ENCODE measurements at places on chromosomes 2 and 18.

- no peak for DNase-seq
These were observed 454.3 kb upstream of the MEX3C start for GRCh38 chr18:51651761-51652160.

GRCh38 chr2:19158896-19159295, 199.5 kb downstream of the OSR1 start:
- DNase-seq, result no peak

GRCh38 chr2:152307863-152308262, 27.1 kb upstream of the FMNL2 start:
- DNase-seq, result no peak

GRCh38 chr2:84212611-84213314, 246.3 kb downstream of the SUCLG1 start:
- no peak for DNase-seq

DNA sequence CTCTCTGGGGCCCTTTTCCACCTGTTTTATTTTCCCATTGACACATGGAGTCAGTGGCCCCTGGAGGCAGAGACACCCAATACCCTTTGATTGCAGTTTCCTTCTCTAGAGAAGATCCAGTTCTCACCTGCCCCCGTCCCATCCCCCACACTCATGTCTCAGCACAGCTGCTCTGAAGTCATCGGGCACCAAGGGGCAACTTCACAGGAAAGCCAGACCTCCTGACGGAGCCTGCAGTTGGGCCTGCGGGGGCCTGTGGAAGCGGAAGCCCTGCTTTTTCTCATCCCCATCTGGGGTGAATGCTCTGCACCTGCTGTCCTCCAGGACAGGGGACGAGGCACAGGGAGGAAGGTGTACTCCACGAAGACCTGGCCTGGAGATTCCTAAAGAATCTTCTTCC, 308.3 kb upstream of the EPAS1 start:
- DNase-seq, result no peak

DNA sequence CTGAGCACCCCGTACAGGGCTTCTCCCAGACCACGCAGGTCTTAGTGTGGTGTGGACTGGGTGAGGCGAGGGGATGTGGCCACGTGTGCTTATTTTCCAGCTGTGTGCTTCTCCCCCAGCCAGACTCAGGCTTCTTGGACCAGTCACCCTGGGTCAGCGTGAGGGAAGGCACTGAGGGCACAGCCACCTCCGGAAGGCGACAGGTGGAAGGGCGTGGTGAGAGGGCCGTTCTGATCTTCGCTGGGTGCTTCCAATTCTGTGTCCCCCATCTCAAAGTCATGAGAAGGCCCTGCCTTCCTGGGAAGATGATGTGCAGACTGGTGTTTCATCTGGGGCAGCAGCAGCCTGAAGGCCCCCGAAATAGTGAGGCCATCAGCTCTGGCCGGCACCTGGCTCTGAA, 169.7 kb upstream of the MYCN start:
- no peak for DNase-seq

DNA sequence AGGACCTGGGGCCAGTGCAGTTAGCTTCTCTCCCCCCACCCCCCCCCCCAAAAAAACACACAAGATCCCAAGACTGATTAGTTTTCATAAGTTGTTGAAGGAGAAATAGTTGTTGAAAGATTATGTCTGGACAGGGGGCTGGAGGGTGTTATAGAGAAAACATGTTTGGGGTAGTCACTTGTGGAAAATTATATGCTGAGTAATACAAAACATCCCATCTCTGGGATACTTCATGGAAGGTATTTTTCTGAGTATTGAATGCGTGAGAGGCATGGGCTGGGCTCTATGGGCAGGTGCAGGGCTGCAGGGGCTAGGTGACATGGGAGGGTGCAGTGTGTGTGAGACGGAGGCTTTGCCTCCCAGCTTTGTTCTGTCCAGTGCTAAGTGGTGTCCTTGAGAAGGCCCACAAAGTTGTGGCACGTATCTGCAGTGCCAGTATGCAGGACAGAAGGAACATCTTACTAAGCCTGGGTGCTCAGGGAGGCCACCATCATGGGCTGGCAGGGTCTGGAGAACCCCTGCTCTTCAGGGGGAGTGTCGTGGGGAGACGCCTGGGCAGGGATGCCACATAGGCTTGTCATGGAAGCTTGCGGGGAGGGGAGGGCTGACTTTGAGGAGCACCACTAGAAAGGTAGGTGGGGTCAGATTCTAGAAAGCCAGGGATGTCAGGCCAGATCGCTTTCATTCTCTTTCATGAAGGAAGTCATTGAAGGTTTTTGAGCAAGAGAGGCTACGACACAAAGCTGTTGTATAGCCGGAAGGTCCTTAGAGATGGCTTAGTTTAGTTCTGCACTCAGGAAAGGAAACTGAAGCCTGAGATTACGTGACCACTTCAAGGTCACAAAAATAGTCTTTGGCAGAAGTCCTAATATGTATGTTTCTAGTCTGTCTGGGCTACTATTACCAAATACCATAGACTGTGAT, 232.0 kb downstream of the LDLRAD4 start:
- peak; percentile 5 for DNase-seq

DNA sequence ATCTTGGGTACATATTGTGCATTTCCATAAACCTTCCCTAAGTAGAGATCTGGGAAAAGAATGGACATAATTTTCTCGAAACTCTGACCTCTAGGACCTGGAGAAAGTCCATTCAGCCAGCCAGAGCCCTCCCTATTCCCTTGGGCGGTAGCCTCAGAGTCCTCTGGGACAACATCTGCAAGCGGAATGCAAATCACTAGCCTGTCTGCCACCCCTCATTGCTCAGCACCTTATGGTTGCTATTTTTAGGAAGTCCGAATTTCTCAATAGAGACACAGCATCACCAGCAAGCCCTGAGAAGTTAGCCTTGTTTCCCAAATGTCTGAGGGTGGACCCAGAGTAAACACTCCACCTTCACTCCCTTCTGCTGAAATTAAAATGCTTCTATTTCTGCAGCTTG, 17.6 kb upstream of the CD28 start:
- no peak for DNase-seq

DNA sequence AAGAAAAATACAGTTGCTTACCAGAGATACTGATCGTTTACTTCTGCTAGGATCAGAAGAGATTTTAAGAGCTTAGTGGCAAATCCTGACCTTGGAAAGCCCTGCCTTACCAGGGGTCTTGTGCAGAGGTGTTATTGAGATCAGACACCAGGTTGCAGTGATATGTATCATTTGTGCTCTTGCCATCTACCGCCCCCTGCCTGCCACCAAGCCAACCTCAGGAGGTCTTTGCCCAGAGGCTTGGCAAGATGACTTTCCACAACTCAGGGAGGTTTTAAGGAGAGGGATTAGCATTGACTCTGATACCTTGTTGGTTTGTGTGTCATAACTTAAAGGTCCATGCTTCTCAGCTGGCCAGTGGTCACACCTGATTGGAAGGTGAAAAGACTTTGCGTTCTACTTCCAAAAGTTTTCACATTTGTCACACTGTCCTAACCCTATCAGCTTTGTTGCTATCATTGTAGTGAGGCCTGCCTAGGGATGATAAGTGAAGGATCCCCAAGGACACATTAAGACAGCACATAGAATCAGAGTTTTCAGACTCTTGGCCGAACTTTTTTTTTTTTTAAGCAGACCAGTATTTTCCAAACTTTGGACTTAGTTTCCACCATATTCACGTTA, 46.2 kb upstream of the MGAT5 start:
- DNase-seq, result peak; percentile 63

DNA sequence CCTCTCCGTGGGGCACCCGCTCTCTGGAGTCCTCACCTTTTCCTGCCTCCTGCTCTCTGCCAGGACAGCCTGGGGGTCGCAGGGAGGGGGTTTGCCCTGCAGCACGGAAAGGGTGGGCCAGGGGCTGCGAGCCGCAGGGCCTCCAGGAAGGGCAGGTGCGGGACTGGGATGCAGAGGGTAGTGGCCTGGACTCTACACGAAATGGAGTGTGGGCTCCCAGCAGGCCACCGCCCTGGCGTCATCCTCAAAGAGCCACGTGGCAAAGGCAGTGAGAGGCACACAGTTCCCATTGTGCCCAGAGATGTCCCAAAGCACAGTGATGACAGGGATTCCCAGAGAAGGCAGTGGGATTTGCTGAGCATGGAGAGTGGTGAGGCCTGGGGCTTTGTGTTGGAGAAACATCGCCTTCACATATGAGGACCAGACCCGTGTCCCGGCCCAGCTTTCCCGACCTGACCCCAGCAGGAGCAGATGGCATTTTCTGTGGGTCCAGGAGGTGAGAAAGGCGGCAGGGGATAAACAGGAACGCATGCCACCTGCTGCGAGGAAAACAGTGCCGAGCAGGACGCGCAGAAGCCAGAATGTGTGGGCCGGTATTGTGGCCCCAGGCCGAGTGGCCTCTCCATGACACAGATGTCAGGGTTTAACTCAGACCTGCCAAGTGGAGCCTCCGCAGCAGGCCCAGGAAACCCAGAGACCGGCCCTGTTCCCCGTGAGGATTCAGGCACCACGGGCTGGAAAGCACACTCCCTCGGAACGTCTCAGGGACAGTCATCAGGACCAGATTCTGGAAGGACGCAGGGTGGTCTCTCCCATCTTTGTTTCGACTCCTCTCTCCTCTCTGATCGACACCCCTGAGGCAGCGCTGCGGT, 855.5 kb upstream of the SALL3 start:
- DNase-seq, result no peak

DNA sequence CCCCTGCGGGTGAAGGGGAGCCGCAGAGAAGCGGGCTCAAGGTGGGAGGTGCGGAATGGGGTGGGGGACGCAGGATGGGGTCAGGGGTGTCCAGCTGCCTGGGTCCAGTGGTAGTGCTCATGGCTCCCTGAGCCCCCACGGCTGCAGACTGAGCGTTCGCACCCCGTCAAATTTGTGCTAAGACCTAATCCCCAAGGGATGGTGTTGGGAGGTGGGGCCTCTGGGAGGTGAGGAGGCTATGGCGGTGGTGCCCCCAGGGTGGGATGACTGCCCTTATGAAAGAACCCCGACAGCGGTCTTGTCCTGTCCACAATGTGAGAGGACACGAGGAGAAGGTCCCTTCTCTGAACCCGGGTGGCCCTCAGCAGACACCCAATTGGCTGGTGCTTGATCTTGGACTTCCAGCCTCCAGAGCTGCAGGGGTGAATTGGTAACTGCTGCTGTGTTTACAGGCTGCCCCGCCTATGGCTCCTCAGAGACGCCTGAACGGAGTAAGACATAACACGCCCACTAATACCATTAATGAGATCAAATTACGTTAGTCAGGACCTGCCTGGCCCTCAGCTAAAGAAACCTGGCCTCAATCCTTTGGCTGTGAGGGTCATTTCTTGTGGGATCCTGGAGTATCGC, 42.6 kb downstream of the PXDN start:
- DNase-seq, result no peak

DNA sequence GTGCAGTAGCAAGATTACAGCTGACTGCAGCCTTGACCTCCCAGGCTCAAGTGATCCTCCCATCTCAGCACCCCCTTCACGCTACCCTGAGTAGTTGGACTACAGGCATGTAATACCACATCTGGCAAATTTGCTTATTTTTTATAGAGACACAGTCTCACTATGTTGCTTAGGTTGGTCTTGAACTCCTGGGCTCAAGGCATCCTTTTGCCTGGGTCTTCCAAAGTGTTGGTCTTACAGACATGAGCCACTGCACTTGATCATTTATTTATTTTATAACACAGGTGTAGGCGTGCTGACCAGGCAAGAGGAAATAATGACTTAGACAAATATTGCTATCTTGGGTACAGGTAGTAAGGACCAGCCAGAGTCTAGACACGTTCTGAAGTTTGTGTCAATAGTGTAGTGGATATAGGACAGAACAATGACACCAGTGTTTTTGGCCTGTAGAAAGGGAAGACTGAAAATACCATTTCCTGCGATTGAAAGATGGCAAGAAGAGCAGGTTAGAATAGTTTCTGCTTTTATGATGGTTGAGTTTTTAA, 71.0 kb upstream of the THUMPD2 start:
- DNase-seq, result no peak

DNA sequence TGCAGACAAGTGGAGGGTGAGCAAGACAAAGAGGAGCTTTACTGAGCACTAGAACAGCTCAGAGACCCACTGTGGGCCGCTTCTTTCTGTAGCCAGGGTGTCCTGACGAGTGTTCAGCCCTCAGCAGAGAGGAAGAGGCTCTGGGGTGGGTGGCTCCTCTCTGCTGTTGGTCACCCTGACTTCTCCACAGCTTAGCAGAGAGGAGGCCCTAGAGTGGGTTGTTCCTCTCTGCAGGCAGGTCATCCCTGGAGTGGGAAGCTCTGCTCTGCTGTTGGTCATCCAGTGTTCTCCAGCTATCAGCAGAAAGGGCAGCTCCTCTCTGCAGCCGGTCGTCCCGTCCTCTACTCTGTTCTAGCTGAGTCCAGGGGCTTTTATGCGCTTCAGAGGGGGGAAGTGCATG, 286.5 kb downstream of the ICOS start:
- DNase-seq, result no peak

- DNase-seq, result peak; percentile 9
These were observed 138.8 kb upstream of the ITGA6 start for GRCh38 chr2:172288603-172289002.

- no peak for DNase-seq
These were observed 233.8 kb downstream of the ANKRD36B start for GRCh38 chr2:97355887-97356286.

DNA sequence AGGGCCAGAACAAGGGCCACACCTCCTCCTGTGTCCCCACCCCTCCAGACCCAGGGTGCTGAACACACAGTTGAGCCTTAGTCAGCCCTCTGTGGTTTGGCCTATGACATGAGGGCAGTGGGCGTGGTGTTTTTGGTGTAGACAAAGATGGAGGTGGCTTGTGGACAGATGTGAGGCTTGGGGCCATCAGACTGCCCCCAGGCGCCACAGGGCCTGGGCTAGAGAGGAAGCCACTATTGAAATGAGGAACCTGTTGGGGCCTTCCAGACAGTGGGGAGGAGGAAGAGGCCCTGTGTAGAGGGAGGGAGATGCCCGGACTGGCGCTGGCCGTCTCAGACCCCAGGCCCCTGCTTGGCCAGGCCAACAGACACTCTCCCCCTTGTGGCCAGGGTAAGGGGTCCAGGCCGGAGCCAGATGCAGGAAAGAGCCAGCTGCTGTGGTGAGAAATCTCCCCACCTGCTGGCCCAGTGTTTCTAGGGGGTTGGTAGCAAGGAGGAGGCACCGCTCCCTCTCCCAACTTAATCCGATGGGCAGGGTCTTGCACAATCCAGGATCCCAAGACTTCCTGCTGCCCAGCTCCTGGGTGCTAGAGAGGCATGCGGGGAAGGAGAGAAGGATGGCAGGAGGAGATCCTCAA, 53.8 kb downstream of the SMAD7 start:
- no peak for DNase-seq
